T-cell (primary cell): ENCODE measurements at places on chromosomes 13 and 19.

GRCh38 chr19:15371786-15372380, 7.7 kb downstream of the AKAP8 start:
- H3K4me3 ChIP-seq, result no peak overlapping the region
- no peak for DNase-seq
- H3K27ac ChIP-seq, result no peak overlapping the region
- H3K36me3 ChIP-seq, result peaks cover 76% of the 10 kb centered on the region

GRCh38 chr13:79281339-79281747, 124.7 kb downstream of the RBM26 start:
- DNase-seq, result no peak
- H3K4me1 ChIP-seq, result no peaks in the 10 kb centered on the region
- no peak overlapping the region for H3K4me3 ChIP-seq
- no peak overlapping the region for H3K27ac ChIP-seq
- H3K36me3 ChIP-seq, result no peaks in the 10 kb centered on the region
- no peaks in the 10 kb centered on the region for H3K27me3 ChIP-seq

DNA sequence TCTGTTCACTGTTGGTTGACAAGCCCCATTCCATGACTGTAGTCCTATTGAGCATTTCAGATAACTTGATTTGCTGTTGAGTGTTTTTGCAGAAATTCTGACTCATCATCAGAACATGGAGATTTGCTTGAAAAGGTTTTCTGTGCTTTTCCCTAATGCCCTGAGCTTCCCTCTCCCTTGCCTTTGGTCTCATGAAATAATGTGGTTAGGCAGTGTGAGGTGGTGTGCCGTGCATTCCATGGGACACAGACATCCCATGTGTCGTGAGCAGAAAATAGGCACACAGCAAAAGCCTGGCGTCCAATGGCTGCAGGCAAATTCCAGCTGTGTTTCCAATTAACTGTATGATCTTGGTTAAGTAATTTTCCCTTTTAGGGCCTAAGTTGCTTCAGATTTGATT, 197.4 kb downstream of the DLEU7 start:
- no peaks in the 10 kb centered on the region for H3K27me3 ChIP-seq
- no peak for DNase-seq
- H3K4me1 ChIP-seq, result no peaks in the 10 kb centered on the region
- H3K4me3 ChIP-seq, result no peak overlapping the region

DNA sequence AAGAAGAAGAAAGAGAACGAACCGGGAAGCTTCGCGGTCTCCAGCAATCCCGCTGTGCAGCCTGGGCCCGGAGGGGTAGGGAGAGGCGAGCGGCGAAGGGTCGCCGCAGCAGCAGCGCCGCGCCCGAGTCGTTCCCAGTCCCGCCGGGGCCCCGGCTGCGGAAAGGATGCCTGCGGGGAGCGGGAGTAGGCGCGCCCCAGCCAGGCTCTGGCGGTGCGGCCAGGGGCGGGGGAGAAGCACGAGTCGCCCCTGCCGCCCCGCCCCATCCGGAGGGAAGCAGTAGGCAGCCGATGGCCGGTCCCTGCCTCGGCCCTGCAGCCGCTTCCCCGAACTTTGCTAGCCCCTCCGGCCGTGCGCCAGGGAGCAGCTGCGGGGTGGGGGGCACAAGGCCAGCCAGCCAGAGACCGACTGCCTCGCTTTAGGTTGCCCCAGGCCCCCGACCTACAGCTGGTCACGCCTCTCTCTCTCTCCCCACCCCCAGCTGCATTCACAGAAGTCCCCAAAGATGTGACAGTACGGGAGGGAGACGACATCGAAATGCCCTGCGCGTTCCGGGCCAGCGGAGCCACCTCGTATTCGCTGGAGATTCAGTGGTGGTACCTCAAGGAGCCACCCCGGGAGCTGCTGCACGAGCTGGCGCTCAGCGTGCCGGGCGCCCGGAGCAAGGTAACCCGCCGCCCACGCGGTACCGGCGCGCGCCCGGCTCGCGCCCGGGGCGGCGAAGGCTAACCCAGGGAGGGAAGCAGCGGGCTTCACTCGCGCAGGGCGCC, 1.1 kb downstream of the VSTM2B start:
- no peak for DNase-seq
- no peak overlapping the region for H3K4me3 ChIP-seq
- no peaks in the 10 kb centered on the region for H3K36me3 ChIP-seq
- no peak overlapping the region for H3K27ac ChIP-seq
